ENCODE measurements at places on chromosomes 11 and 22.
A peak's percentile ranks its signal among the peaks of the same experiment; 100 is the strongest.

GRCh38 chr11:111699579-111700156 lies 66.5 kb downstream of the PPP2R1B start:
- DNase-seq, result no peak

DNA sequence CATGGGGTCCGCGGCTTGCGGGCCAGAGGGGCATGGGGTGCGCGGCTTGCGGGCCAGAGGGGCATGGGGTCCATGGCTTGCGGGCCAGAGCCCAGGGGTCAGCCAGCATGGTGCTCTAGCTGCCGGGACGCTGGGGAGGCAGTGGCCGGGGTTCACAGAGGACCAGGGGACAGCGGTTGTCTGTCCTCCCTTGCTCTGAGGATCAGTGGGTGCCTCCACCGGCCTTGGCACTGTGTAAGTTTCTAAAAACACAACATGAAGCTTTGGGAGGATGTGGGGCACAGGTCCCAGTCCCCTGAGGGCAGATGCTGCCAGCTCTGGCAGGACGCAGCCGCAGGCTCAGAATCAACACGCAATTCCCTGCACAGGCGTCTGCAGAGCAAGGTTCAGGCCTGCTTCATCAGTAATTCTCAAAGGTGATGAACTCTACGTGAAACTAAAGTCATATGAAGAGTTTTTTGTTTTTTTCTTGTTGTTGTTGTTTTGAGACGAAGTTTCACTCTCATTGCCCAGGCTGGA lies 3.0 kb downstream of the MLC1 start:
- DNase-seq, result no peak

DNA sequence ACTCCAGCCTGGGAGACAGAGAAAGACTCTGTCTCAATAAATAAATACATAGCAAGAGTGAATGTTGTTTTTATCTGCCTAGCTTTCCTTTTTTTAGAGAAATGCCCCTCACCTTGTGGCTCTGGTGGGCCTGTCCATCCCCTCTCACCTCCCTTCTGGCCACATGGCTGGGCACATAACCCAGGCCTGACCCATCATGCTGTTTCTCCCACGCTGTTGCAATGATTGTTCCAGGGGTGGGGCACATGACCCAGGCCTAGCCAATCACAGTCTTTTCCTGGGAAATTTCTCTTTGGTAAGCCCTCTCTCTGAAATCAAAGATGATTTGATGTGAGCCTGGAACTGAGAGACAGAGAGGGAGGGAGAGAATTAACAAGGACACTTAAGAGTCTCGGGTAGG lies 5.5 kb upstream of the CYTH4 start:
- no peak for DNase-seq

DNA sequence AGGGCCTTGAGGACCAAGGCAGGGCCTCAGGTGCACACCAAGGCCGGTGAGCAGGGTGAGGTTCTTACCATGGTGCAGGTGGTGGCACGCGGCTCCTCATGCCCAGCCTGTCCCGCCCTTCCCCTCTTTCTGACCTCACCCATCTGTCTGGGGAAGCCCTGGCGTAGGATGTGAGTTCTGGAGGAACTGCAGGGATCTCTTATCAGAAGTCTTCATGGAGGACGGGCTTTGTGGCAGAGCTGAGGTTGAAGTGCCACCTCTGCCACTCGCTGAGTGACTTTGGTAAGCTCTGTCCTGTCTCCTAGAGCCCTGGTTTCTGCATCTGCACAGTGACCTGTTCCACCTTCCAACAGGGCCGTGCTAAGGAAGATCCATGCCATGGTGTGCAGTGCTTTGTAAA lies 49.1 kb downstream of the LRRC32 start:
- DNase-seq, result no peak

DNA sequence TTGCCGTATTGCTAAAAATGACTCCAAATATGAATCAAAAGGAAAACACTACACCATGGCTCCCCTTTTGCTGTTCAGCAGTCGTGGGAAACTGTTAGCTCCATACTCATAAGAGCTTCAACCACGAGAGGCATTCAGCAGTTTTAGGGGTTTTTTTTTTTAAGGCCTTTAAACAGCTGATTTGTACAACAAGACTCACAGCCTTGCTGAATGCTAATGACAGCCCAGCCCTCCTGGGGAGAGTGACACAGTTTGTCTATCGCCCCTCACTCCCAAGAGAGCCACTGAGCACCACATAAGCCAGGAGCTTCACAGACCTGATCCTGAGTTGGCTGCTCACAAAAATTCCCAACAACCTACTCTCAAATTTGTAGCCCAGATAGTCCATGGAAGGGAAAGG lies 32.4 kb downstream of the GALNT18 start:
- DNase-seq, result no peak

DNA sequence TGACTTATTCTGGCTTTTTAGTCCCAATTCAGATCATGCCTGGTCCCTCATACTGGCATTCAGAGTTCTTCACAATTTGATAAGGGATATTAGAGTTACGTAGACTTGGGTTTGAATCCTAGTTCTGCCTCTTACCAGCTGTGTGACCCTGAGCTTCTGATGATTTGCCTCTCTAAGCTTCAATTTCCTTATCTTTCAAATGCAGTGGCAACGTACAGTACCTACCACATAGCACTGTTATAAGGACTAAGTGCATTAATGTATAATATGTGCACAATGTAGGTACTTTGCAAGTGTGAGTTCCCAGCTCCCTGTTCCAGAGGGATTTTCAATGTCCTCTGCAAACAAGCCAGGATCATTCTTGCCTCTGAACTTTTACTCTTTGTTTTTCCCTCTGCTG lies 7.3 kb downstream of the RHOG start:
- DNase-seq, result no peak

DNA sequence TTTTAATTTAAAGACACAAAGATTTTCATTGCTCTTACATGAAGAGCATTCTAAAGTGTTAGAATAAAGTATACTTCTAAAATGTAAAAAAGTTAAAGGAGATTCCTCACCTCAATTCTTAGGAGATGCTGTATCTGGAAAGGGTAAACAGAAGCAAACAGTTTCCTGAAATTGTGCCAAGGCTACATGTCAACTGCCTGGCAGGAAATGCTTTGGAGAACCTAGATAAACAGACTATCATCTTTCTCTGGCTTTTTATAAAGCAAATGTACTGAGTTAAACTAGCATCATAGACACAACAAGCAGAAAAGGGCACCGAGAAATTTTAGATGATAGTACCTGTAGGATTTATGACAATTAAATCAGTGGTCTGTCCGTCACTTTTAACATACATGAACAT lies 24.7 kb upstream of the AKIP1 start:
- peak; percentile 5 for DNase-seq

- no peak for DNase-seq
These were observed 23.9 kb upstream of the LYVE1 start for GRCh38 chr11:10592331-10592730.

GRCh38 chr11:128734103-128734831 lies 40.4 kb downstream of the FLI1 start:
- no peak for DNase-seq

DNA sequence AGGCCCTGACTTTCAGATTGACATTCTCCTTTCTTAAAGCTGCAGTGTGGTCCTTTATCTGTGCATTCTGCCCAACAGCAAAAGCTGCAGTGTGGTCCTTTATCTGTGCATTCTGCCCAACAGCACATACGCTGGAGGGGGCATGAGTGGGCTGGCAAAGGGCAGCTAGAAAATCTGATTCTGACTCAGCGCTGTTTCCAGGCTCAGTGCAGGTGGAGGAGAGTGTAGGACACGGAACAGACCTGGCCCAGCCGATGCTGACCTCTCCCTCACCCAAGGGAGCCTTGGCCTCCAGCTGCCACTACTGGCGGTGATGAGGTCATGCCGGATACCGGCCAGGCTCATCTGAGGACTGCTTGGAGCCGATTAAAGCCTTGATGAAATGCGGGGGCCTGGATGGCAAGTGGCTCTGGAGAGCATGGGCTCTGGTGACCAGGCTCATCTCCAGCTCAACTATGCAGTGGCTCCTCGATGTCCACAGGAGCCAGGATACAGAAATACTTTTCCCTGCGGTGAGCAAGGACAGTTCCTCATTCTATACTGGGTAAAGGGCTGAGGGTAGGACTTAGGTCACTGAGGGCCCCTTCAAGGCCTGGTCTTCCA lies 84.6 kb downstream of the CLPB start:
- no peak for DNase-seq

DNA sequence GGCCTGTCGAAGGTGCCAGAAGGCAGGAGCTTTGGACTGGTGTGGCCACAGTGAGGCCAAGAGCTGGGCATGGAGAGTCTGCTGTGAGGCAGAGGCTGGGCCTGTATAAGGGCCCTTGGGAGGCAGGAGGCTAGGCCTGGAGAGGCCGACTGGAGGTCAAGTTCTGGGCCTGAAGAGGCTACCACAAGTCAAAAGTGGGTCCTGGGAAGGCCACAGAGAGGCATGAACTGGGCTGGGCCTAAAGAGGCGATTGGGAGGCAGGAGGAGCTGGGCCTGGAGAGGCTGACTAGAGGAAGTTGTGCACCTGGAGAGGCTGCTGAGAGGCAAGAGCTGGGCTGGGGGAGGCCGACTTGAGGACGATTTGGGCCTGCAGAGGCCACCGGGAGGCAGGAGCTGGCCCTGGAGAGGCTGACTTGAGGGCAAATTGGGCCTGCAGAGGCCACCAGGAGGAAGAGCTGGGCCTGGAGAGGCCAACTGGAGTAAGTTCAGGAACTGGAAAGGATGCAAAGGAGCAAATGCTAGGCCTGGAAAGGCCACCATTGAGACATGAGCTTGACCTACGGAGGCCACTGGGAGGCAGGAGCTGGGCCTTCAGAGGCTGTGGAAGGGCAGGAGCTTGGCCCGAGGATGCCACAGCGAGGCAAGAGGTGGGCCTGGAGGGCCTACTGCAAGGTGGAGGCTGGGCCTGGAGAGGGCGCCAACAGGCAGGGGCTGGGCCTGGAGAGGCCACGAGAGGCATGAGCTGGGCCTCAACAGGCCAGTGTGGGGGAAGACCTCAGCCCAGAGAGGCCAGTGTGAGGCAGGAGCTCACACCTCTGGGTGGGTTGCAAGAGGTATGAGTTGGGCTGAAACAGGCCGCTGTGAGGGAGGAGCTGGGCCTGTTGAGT lies 39.8 kb downstream of the OR4C45 start:
- DNase-seq, result no peak

GRCh38 chr11:78390809-78391208 lies 26.8 kb downstream of the GAB2 start:
- DNase-seq, result no peak

GRCh38 chr11:45411228-45411946 lies 125.2 kb upstream of the SYT13 start:
- peak; percentile 72 for DNase-seq

- DNase-seq, result no peak
These were observed 856.4 kb upstream of the LRRC4C start for GRCh38 chr11:42315846-42316245.

DNA sequence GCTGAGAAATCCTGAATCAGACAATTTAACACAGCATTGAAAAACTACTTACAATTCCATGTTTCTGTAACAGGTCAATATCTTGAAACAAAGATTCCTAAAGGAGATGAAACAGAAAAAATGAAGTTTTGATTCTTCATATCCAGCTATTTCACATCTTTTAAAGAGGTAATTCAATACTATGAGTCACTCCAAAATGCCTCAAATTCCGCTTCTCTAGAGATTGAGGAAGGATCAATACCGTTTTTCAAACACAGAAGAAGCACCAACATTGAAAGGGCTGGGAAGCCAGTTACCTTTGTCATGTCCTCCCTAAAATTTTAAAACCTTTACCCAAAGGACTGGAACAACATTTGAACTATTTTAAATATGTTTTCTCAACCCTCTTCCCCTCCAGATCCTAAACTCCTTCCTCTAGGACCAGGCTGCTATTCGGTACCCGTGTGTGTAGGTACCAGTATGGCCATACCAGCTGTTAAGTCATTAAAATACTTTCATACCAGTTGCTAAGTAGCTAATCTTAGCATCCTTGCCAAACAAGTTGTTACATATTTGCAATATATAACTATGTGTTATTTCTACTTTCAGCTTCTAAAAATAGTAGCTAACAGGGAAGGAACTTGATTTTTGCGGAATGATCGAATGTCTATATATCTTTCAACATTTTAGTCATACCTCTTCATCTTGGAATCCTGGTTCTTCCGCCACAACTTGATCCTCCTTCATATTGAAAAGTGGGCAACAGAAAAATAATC lies 2.3 kb downstream of the DMC1 start:
- no peak for DNase-seq

DNA sequence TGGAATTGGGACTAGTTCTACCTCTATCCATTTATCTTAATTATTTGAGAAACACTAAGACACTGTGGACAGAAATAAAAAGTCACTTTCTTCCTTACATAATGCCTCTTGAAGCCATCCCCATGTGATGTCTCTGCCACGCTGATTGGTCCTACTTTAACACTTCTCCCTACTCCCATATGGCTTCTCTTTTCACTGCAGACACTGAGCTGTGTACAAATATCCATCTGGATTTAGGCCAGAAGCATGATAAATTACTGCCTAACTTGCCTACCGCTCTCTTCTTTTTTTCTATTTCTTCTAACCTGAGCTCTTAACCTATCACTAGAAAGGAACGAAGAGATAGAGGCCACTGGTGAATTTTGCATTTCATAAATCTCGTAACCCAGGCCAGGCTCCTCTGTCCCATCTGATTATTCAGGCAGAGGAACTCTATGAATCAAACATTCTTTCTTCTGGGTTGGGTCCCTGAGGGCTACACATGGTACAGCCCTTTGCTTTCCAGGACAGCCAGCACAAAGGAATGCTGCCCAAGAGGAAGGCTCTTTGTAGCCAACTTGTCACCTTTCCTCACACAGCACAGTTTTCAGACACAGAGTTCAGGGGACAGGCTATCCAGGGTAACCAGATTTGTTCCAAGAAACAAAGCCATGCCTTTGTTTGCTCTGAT lies 878.5 kb upstream of the LRRC4C start:
- DNase-seq, result no peak

DNA sequence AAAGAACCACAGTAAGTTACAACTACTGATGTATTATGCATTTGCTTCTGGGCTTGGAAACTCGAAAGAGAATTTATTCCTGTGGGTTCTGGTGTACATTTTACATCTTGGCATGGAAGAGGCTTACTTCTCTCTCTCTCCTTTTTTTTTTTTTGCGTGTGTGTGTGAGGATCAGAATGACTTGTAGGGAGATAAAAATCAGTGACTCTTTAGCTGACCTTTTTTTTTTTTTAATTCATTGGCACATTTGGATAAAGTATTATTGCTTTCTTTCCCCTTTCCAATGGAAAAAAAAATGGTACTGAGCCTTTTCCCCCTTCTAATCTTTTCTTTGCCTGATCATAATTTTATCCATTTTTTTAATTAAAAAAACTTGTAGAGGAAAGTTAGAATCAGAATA lies 43.5 kb downstream of the EXT2 start:
- no peak for DNase-seq

GRCh38 chr11:34204396-34205279 lies 99.2 kb downstream of the NAT10 start:
- DNase-seq, result no peak

- no peak for DNase-seq
These were observed 19.3 kb upstream of the GLYATL1 start for GRCh38 chr11:58919980-58920379.

Measured in NCI-H2171 treated with DMSO at 0.1 percent for 48 hours (cell line).